ENCODE measurements at places on chromosomes 3 and 15. TPM values are rescaled to one million over a fixed set of nuclear protein-coding genes. Genes with fewer than 3 reads are reported as not detected.

TM4SF1 gene
- total RNA-seq = 223 TPM

SLC28A2 gene
- not detected for total RNA-seq

LRRC31 gene
- not detected for total RNA-seq

ATP13A5 gene
- not detected for total RNA-seq

HIGD1A gene
- total RNA-seq = 173 TPM

Measured in pericardium fibroblast (primary cell).